ENCODE measurements at places on chromosomes 4 and X.
A peak's percentile ranks its signal among the peaks of the same experiment; 100 is the strongest.

- peak; percentile 9 for DNase-seq
Observed at GRCh38 chr4:24980064-24980690, 50.6 kb downstream of the LGI2 start.

- no peak for DNase-seq
Observed at GRCh38 chr4:177489471-177490246, 47.4 kb upstream of the AGA start.

DNA sequence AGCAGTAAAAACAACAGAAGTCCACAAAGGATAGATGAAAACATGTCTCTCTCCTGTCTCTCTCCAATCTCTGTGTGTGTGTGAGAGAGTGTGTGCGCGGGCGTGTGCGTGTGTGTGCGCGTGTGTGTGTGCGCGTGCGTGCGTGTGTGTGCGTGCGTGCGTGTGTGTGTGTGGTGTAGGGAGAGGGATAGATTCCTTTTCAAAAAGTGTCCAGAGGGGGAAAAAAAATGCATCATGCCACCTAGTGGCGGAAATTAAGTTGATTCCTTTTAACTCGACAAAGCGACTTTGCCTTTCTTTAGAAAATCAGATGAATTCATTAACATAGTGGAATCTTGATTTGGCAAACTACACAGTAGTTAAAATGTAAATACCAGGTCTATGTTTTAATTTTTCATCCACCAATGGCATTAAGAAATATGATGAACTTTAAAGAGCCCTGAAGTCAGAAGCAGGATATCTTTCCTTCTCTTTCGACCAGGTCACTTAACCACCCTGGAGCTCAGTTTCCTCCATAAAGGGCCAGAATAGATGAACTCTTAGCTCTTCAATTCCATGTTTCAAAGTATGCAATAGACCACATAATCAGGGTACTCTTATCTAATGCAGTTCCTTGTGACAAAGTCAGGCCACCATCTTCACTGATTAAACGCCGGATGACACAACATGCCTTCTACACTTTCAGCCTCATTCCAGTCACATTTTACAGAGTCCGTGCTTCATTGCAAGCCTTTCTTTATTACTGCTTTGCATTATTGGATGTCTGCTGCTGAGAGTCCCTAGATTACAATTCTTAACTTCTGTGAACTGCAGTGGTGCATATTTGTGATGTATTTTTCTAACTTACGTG lies 162.8 kb downstream of the FBXO8 start:
- DNase-seq = peak; percentile 17

DNA sequence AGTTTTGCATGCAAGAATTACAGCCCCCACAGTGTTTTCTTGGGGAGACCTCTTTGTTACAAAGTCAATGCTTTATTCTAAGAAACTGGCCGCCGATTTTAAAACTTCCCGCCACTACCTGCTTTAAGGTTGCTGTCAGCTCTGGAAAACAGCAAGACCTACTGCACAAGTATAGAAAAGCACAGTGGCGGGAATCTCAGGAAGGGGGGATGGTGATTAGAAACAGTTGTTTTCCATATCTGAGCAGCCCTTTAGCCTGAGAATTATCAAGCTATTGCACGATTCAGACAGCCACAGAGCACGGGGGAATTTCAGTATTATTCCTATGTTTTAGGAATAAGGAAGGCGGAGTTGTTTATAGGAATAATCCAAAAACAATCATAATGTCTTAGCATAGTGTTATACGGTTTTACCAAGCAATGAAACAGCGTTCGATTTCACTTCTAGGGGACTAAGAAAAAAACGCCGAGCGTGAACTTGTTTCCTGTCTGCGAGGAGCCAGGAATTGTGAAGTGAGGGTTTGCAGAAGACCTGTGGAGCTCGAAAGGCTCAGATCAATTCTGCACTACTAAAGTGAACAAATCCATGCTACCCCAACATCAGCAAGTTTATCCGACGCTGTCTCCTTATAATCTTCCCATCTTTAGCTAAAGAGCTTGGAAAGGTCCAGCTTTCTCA lies 81.3 kb downstream of the HMGN5 start:
- no peak for DNase-seq

DNA sequence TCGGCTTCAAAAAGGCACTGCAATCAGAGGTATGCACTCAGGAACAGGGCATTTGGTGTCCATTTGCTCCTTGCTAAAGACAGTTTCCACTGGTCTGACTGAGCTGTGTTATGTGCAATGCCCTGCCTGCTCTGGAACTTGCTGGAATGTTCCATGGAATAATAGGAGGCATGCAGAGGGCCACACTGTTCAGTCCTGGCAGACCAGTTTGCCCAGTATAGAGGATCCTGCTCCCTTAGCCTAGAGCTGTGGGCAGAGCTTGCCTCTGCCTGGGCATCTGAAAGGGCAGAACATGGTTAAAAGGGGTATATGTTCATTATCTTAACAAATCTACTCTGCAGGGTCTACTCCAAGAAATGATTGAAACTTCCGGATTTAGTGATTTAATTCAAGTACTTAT lies 27.8 kb upstream of the CD99L2 start:
- DNase-seq = no peak

GRCh38 chr4:18675586-18676525 lies 654.3 kb upstream of the LCORL start:
- no peak for DNase-seq

DNA sequence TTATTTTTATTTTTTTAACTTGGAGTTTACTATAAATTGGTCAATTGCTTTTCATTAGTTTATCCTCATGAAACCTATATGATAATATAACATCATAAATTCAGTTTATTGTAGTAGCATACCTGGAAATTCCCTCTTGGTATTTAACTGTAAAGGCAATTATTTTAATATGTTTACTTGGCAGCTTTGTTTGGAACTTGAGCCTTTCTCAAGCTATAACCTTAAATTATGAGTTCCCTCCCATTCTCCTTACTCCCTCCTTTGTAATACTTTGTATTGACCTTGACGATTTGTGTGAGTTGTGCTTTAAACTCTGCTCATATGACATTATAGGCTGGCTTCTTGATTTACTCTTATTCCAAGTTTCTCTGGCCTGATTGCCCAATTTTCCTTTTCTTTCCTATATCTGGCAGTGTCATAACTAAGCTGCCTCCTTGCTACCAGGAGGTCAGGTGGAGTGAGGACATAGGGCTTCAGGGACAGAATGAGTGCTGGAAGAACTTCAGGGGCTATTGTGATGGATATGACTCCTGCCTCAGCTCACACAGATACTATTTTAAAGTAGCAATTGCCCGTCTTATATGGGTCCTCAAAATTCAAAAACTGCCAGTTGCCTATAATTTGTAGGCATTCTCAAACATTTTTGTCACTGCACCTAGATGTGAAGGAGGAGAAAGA lies 77.7 kb downstream of the RAP1GDS1 start:
- DNase-seq = no peak

- DNase-seq = no peak
Observed at GRCh38 chrX:120549483-120550452, 11.0 kb downstream of the CUL4B start.

- DNase-seq = no peak
Observed at GRCh38 chrX:78725287-78725686, 22.2 kb upstream of the LPAR4 start.

- no peak for DNase-seq
Observed at GRCh38 chr4:26233350-26233749, 87.5 kb upstream of the RBPJ start.

DNA sequence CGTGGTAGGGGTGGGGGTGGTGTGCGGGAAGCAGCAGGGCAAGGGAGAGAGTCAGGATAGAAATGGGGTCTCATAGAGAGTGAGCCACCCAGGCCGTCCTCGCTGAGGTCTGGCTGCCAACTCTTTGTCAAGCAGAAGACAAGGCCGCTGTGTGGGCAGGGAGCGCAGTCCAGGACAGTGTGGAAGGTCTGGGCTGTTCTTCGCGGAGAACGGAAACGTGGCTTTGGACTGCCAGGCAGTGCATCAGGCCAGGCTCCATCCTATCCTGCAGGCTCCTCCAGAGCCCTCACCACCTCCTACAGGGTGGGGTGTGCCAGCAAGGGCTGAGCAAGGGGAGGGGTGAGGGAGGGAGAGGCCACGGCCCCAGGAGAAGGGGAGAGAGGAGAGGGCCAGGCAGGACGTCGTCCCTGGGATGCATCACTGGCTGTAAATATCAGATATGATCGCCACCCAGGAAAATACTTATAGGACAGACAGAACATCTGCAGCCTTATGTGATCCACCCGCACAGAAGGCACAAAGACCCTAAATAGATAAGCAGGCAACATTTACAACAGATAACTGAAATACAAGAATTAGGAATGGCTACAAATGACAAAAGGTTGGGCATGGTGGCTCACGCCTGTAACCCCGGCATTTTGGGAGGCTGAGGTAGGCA lies 85.3 kb downstream of the ABLIM2 start:
- DNase-seq = no peak

DNA sequence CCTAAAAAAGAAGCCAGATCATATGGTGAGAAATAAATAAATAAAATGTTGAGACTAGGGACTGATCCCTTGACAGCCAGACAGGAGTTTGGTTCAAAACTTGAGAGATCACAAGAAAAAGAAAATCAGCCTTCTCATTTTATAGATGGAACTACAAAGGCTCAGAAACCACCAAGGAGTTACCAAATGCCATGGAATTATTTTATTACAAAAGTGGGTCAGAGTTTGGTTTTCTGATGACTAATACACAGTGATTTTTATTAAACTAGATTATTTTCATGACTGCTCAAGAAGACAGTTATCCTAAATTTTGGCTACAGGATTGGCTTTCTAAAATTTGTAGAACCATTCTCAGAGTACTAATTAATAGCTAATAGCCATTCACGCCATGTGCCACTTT lies 6.2 kb downstream of the CXCL1 start:
- DNase-seq = no peak

DNA sequence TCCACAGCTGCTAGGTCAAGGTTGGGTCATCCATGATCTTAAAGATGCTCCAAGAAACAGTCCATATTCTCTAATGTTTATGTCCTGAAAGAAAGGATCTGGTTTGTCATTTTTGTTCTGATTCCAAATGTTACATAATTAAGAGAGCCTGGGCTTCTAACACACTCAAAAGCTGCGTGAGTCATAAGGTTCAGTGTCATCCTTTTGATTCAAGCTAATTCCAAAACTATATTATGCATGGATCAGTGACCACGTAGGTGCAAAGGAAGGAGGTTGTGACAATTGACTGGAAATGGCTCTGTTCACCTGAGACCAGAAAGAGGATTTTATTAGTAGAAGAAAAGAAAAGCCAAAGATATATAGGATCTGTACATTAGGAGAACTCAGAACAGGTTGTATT lies 268.7 kb upstream of the GK2 start:
- DNase-seq = no peak

DNA sequence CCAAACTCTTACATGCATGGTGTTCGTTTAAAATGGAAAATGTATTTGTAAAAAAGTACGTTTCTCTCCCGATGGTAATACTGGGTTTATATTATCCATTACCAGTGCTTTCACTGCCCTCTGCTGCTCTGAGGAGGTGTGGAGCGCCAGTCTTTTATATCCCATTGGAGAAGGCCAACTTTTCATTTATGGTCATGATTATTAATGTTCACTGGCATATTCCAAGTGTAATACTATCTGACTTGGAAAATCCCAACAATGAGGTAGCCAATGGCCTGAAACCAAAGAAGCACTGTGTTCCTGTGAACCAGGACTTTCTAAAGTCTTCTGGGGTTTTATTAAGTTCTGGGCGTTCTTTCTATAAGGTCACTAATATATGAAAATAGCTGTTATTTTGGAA lies 80.7 kb downstream of the SYNPO2 start:
- DNase-seq = peak; percentile 34

DNA sequence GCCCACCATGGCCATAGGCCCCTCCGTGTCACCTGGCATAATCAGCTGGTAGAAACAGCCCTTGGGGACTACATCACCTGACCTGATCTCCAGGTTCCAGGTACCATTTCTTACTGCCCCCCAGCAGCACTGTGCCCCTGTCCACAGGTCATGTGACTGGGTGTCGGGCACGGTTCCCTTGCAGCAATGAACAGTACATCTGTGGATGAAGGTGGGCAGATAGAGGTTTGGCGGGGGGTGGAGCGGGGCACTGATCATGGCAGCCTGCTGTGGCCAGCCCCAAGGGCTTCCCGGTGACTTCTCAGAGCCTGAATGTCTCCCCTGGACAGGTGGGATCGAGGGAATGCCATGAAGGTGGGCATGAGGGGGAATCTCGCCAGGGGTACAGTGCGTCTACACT lies 37.8 kb downstream of the TRMT44 start:
- no peak for DNase-seq

DNA sequence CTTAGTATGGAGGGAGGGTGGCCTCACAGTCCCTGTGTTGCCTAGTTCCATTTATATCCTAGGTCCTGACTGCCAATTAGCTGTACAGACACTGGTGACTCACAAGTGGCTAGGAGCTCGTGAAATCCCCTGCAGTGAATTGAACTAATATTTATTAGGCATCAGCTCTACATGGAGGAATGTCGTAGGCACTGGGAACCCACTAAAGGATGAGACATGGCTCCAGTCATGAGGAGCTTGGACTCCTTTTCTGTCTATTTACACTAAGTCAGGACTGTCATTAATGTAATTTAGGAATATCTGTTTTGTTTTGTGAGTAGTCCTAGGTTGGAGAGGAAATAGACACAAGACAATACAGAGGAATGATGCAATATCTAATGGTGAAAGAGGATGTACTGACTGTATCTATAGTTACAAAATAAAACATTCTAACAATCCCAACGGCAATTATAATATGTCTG lies 67.7 kb downstream of the MID1IP1 start:
- DNase-seq = peak; percentile 4

DNA sequence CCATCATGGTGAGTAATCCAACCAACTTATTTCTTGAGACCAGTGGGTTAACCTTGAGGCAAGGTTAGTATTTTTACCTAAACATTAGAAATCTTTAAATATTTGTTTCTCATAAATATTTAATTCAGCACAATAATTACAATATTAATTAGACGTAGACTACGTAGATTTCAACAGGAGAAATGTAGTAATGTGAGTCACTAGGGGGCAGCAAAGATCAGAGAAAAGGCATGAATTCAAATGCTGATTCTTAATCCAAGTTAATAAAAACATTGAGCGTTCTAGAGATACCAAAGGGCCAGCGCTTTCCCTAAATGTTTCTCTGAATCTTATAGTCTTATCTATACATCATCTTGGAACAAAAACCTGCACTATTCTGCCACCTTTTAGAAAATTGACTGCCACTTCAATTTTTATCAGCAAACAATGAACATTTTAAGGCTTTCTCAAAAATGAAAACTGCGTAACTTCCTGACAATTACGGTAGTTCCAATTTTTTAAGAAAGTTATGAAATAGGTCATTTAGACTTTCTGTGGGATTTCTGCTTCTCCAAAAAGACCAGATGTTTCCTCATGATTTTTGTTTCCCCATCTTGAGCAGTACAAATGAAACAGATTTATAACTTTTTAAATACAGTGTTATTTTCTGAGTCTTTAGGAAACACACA lies 180.7 kb downstream of the GASK1B start:
- DNase-seq = no peak
